ENCODE measurements at places on chromosomes 1 and 21. TPM values are rescaled to one million over a fixed set of nuclear protein-coding genes. Genes with fewer than 3 reads are reported as not detected.

DNA sequence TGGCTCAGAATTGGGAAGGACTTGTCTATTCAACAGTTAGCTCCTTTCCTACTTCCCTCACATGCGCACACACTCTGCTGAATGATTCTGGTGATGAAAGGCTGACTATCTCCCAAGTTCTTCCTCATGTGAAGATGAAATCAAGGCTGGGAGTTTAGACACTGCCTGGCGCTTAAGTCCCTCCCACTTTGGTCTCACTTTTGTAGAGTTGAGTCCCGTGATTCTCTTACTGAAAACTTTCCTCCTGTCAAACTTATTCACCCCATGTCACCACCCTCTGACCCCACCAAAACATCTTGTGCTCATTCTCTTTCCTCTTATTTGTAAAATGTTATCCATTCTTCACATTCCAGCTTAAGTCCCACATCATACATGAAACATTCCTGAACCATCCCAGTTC is 8.4 kb upstream of the MRPS6 start:
- DNase-seq, result no peak

- DNase-seq, result no peak
These were observed 10.7 kb downstream of the ADAMTS5 start for GRCh38 chr21:26956216-26956615.

- no peak for DNase-seq
These were observed 9.8 kb downstream of the ERRFI1 start for GRCh38 chr1:8016210-8016894.

BCAS2 gene
- 31.1 TPM for total RNA-seq

GRCh38 chr1:226549937-226550671 is 1.5 kb downstream of the STUM start:
- DNase-seq, result no peak
